Stimulated activated CD8-positive, alpha-beta memory T cell treated with anti-CD3 and anti-CD28 coated beads, Interleukin-4, amount 100 ng/mL, for 4 hours (primary cell): ENCODE measurements at places on chromosomes 5 and 9.

DNA sequence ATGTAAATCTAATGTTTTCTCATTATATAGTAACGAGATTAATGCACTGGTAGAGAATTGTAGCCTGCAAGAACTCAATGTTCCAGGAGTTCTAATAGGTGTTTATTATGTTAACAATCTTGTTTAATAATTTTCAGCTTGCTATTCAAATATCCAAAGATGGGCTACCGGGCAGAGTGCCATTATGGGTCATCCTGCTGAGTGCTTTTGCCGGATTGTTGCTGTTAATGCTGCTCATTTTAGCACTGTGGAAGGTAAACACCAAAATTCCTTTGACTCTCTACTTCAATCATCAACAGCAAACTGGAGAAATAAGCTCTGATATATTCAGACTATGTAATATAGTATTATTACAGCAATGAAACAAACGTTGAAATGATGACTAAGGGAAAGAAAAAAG lies 41.9 kb upstream of the ITGA2 start:
- no peak for DNase-seq

DNA sequence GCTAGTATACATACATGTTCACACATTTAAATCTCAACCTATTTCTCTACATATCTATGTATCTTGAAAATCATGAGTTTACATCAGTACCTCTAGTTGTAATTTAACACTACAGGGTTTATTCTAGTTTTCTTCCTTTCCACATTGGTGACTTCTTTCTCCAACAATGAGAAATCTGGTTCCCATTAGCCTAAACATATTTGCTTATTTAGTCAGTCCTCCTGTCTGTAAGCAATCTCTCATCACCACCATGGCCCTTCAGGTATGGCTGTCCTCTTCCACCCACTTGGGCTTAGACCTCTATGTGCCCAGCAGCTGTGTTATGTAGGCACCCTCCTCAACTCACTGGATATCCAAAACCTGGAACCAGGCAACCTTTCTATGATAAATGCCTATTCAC lies 8.0 kb upstream of the SPATA31D1 start:
- no peak for DNase-seq

DNA sequence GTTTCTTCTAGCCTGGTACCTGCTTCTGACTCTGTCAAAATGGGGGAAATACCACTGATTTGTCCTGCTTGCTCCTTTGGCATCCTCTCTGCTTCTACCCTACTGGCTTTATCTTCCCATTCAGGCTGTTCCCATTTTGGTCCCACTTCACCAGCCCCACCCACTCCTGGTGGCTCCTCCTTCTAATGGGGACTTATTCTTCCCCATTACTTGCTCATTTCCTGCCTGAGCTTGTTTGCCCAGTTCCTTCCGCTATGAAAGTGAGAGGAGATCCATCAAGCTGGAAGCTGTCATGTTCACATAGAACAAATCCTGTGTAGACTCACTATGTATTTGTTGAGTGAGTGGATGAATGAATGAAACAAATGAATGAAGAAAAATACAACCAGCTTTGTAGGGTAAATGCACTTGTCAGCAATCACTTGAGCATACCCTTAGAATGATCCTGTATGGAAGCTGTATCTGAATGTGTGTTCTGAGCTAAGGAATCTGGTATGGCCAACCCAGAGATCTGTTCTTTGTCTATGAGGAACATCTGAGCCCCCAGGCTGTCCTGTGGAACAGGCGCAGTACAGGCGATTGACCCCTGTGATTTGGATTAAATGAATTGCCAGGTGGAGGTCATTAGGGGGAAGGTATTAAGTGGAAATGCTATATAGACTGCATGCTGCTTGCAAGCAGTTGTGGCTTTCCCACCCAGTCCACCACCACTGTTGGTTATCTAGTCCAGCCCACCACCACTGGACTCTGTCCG lies 89.5 kb downstream of the APBA1 start:
- no peak for DNase-seq

DNA sequence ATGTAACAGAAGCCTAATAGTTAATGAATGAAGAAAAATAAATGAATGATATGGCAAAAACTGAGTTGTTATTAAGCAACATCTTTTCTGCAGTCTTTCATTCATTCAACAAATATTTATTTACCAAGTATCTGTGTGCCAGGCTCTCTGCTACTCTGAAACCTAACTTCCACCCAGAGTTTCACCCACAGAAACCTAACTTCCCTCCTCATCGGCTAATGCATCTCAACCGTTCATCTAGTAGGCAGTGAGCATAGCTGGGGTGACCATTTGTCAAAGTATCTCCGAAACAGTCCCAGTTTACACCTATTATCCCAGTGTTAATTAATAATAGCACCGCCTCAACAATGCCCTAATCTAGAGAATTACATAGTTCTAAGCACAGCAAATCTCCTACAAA lies 1.5 kb downstream of the TTC39B start:
- no peak for DNase-seq

GRCh38 chr5:128315671-128316070 lies 222.4 kb downstream of the FBN2 start:
- no peak for DNase-seq

GRCh38 chr5:180070756-180071530 lies 616 bp downstream of the RNF130 start:
- no peak for DNase-seq

DNA sequence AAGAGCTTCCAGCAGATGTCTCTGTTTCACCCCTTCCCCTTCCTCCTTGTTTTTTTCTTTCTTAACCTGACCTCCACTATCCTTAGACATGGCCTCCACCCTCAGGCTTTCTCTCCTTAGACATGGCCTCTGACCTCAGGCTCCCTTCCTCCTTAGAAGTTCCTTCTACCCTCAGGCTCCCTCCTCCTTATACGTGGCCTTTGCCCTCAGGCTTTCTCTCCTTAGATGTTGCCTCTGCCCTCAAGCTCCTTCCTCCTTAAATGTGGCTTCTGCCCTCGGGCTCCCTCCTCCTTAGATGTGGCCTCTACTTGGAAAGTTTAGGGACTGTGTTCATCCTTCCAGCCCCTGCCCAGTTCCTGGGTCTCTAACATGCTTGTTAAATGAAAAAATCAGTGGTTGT lies 180.4 kb upstream of the S1PR3 start:
- no peak for DNase-seq

GRCh38 chr5:14251733-14252132 lies 108.6 kb downstream of the TRIO start:
- no peak for DNase-seq

DNA sequence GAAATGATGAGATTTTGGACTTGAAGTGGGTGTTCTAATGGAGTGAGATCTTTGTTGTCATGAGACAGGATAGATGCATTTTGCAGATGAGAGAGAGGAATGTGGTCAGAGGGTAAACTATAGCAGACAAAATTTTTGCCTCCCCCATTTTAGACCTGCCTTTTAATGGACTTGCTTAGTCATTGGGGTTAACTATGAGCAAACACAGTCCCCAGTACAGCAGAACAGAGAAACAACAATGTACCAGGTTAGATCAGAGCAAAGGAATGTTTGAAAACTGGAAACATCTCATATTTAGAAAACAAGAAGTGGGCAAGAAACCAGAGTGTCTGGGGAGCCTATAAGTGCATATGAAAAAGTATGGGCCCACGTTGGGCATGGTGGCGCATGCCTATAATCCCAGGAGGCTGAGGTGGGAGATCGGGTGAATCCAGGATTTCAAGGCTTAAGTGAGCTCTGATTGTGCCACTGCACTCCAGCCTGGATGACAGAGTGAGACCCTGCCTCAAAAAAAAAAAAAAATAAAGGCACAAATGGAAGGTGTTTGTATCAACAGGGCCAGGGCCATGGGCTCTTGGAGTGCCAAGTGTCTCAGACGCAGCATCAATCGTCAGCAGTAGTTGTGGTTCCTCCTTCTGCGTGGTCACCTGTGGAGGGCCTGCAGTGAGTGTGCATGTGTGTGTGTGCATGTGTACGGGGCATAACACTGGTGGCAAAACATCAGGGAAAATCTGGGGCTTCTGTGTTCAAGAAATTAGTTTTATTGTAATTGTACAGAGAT lies 214.4 kb upstream of the S1PR3 start:
- DNase-seq: no peak

GRCh38 chr9:108486831-108487230 lies 369.0 kb downstream of the ACTL7B start:
- DNase-seq: no peak

GRCh38 chr5:155459889-155460500 lies 446.4 kb downstream of the KIF4B start:
- no peak for DNase-seq

DNA sequence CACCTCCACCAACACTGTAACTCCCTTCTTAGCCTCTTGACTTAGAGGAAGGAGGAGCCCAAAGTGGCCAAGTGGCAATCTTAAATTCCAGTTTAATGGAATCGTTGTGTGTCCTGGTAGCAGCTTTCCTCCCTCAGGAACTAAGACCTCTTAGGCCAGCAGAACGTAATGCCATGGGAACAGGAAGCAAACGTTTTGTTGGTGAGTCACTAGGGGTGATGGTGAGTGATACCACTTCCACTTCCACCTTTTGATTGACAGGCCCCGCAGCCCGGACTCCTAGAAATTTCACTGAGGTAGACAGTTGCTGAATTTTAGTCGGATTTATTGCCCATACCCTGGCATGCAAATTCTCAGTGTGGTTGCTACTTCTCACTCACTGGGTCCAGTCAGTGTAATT lies 94.2 kb upstream of the FBN2 start:
- DNase-seq: no peak

- DNase-seq: no peak
These were observed 19.5 kb downstream of the ERAP1 start for GRCh38 chr5:96788112-96788749.

GRCh38 chr5:57202811-57203210 lies 29.0 kb downstream of the GPBP1 start:
- no peak for DNase-seq

DNA sequence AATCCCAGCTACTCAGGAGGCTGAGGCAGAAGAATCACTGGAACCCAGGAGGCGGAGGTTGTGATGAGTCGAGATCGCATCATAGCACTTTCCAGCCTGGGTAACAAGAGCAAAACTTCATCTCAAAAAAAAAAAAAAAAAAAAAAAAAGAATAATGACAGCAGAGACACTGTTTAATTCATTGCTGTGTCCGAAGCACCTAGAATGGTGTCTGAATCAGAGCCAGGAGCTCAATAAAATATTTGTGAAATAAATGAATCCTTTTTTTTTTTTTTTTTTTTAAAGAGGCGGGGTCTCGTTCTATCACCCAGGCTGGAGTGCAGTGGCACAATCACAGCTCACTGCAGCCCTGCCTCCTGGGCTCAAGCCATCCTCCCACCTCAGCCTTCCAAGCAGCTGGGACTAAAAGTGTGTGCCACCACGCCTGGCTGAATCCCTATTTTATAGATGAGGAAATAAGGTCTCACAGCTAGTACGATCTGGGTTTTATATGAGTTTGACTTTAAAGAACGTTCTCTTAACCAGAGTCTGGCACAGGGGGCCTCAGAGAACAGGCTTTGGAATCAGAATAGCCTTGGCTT lies 47.8 kb downstream of the THOC3 start:
- no peak for DNase-seq

DNA sequence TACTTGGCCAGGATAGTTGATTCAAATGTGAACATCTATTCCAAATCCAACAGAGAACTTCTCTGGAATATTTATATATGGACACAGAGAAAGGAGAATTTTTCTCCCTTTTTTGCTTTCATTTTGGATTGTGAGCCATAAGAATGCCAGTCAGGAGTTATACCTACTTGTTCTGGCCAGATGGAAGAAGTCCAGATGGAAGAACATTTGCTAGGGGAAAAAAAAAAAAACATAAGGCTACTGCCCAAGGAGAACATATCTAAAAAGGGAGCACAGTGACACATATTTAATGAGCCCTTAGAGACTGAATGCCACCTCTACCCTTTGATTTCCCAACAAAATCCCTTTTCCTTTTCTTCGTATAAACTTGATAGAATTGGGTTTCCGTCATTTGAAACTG lies 61.7 kb upstream of the PPP2R2B start:
- DNase-seq: no peak

GRCh38 chr5:55541056-55541635 lies 6.4 kb upstream of the PLPP1 start:
- no peak for DNase-seq

DNA sequence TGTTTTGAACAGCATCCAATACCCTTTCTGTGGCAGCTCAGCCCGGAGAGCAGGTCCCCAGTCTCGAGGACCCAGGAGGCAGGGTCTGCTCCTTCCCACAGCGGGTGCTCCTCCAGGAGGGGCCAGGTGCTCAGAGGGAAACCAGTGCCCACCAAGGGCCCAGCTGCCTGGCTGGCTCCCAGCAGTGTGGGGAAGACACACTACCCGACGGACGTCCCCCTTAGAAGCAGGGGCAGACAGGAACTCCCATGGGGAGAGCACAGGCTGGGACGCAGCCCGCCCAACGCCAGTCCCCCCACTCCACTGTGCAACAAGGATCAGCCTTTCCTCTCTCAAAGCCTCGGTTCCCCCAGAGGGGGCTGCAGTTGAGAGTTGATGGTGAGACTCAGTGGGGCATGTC lies 57.6 kb downstream of the ADAMTS2 start:
- no peak for DNase-seq

DNA sequence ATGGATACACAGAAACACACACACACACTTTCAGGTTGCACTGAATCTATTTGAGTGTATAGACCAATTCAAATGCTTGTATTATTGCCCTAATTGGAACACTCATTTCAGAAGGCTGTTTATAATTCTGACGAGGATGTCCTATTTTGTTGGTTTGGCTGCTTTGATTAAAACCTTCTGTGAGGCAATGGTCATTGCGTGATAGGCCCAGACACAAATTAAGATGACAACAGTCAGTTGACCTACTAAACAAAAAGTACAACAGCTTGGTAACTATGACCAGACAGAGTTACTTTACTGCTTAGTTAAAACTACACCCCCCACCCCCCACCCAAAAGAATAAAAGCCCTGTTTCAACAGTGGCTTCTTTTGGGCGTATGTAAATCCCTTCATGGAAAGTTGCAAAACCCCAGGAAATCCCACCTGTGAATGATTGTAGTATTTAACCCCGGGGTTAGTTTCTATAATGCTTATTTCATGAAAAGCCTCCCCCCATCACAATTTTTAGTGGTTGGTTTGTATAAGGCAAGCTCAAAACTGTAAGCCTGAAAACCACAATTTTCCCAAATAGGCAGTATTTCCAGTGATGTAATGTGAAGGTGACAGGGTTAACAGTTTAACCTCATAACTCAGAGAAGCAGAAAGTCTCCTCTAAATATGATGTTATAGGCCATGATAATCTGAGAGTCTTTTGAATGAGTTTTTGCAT lies 340.8 kb downstream of the FGF10 start:
- DNase-seq: no peak
